ENCODE measurements at places on chromosomes 1 and 21.

DNA sequence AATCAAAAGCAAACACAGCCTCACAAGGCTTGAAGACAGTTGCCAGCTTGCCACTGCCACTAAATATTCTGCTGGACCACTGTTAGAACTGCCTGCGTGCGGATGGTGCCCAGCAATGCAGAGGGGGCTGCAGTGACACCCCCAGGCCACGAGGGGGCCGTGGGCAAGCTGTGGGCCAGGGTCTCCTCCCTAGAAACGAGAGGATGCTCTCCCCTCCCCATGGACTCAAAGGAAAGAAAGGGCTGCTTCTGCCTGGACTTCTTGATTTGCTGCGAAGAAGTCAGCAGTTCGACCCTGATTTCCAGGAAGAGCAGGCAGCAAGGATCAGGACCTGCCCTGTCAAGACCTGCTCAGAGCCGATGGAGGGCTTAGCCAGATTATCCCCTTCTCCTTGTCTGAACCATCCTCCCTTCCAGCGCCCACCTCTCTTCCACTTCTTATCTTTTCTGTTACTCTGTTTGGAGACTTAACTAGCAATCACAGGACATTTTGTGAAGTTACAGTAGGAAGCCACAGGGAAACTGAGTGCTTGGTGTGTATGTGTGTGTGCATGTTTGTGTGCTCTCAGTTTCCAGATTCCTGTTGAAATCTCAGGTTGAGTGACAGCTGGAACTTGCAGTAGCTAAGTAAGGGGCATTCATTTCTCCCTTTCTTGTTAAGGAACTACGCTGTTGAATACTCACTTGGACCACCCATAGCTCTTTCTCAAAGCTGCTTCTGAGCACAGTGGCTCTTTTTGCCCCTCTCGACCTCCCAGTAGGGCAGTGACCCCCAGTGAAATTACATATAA lies 2.7 kb downstream of the MAN1C1 start:
- DNase-seq: no peak

DNA sequence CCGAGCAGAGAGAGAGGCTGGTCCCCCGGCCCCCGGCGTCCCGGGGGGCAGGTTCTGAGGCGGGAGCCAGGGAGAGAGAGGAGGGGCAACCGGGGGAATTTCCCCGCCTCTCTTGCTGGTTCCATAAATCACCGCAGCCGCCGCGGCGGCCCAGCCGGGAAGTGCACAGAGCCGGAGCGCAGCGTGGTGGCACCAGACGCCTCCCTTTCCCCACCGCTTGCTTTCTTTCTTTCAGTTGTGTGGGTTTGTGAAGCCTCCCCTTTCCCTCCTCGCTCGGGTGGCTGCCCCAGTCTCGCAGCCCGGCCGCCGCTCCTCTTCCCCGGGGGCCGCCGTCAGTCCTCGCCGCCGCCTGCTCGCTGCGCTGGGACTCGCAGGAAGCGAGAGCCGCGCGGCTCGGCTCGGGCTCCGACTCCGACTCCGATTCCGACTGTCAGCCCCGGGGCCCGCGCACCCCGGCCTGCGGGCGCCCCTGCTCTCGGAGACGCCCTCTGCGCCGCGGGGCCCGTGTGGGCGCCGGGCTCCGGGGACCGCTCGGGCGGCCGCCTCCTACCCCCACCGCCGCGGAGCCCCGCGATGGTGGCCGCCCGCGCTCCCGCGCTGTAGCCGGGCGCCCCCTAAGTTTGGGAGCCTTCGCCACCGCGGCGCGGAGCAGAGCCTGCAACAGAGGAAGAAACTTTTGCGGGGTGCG lies at the start of gene CACHD1:
TSS of gene CACHD1 (plus strand) at position 153 of the 688 bp plus-strand sequence. CDS start 616 bp downstream, outside the sequence.
- DNase-seq: no peak

- no peak for DNase-seq
Observed at GRCh38 chr21:35563885-35564451, 496.4 kb downstream of the SETD4 start.

DNA sequence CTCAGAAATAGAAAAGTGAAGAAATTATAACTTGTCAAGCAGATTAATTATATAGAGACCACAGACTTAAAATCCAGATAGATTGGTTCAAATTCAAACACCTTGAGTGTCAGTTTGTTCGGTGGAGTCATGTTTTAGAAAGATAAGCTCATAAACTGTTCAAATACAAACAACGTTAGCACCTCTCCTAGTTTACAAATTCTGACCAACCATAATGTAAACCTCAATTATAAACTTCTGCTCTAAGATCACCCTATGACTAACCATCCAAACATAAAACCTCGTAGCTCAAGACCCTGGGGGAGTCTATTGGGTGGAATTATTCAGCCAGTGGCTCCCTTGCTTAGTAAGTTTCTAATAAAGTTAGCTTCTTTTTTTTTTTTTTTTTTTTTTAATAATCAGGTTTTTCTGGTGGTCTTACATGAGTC lies 12.4 kb downstream of the CBR1 start:
- no peak for DNase-seq

GRCh38 chr1:209895709-209896108 lies 42.3 kb upstream of the SYT14 start:
- no peak for DNase-seq

GRCh38 chr1:171581226-171581625 lies 40.8 kb upstream of the MYOCOS start:
- DNase-seq: no peak

GRCh38 chr1:22121421-22121911 lies 21.4 kb downstream of the WNT4 start:
- DNase-seq: peak; percentile 45

DNA sequence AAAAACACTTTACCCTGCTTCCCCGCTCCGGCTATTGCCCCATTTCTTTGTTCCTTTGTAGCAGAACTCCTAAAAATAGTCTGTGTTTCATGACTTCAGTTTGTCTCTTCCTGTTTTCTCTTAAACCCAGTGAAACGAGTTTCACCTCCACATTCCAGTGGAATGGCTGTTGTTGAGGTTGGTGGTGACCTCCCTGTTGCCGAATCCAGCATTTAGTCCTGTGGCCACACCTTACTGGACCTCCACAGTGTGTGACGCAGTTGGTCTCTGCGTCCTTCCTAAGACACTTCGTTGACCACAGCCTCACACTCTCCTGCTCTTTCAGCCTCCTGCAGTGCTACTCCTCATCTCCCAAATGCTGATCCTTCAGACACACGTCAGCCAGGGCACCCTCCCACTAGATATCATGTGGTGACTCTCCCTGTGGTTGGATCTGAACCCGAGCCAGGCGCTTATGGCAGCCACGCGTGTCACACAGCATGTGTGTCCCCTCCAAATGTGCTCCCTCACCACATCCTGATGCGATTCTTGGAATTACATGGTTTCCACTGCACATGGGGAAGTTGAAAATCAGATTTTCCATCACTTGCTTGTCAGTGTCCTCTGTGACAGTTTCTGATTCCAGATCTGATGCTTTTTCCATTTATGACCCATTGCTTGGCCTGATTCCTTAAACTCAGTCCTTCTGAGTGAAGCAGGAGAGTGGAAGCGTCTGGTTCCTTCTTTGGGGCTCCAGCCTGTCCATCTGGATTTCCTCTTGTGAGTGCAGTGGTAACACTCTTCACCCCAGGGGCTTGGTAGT lies 99.1 kb upstream of the ARTN start:
- DNase-seq: no peak

DNA sequence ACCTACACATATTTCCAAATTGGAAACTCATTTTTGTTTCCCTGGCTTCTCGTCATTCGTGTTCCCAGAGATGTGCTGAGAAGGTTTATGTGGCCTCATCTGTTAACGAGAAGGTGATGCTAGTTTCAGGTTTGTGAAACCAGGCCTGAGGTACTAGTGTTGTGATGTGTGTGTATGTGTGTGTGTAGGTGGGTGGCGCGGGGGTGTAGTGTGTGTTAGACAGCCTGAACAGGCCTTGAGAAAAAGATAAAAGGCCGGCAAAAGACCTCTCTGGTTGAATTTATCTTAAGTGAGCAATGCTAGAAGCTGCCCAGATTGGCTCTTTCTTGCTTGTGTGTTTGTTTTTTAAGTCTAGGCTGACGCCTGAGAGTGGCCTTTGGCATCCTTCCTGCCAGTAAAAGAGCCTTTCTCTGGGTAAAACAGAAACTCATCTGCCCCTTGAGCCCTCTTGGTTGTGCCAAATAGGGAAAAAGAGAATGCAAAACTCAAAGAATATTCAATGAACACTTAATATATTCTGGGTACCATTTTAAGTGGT lies 65.8 kb upstream of the HSD17B7 start:
- no peak for DNase-seq

GRCh38 chr1:107529511-107530149 lies 388.8 kb downstream of the NTNG1 start:
- DNase-seq: no peak

DNA sequence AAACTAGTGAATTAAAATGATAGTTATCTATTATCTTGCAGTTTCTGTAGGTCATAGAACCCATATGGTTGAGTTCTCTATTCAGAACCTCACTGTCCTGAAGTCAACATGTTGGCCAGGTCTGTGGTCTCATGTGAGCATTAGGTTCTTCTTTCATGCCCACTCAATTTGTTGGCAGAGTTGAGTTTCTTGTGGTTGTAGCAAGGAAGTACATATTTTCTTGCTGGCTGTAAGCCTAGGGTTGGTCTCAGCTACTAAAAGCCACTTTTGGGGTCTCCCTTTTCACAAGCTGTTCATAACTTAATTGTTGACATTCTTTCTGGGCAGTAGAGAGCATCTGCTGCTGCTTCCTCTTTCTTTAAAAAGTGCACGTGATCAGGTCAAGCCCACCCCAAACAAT lies 1165.1 kb upstream of the NCAM2 start:
- no peak for DNase-seq

GRCh38 chr1:26021647-26022403 lies at the start of gene EXTL1:
Gene EXTL1 (plus strand): TSS chr1:26021775. CDS start chr1:26022647, 872 bp downstream.
- no peak for DNase-seq

DNA sequence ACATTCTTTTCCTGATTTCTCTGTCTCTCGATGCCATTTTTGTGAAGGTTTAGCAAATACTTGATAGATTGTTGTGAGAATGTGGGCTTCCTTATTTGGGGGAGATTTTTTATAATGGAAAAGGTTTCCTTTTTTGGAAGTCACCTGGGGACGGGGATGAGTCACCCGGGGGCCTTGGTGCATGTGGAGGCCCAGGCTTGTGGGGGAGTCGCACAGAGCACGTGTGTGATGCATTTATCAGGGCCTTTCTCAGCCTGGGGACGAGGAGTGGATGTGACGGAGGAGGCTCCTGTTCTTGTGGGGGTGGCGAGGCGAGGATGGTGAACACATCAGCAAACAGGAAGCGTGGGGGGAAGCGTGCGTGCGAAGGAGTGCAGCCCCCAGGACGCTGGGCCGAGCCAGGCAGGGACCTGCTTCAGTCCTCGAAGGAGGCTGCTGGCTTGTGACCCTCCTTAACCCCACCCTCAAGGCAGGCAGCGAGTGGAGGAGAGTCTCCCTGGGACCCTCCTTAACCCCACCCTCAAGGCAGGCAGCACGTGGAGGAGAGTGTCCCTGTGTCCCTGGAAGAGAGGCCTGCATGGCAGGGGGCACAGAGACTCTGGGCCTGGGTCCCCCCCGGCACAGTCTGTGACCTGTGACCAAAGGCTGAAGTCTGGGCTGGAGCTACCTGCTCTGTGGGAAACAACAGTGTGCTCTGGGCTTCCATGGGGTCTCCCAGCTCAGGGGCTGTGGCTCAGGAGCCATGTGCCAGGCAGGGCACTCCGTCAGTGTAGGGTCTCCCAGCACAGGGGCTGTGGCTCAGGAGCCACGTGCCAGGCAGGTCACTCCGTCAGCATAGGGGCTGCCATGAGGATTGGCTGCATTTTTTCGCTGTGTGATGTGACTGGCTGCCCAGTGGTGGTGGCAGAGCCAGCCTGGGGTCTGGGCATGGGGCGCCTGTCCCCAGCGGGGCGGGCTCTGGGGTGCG lies 57.2 kb downstream of the AGPAT3 start:
- DNase-seq: no peak

DNA sequence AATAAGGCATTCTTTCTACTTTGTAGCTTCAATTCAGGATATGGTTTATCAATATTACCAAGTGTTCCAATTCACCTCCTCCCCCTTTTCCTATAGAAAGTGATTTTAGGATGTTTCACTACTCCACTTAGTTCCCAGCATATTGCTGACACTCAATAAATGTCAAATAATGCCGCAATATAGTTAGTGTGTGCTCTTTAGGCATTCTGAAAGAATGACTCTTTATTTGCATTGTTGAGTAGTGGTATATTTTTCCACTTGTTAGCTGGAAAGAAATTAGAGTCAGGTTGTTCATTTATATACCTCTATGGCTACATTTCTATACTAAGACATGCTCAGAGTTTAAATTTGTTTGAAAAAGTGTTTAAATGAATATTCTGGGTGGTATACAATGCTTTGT lies 154.6 kb upstream of the C1orf105 start:
- DNase-seq: no peak

DNA sequence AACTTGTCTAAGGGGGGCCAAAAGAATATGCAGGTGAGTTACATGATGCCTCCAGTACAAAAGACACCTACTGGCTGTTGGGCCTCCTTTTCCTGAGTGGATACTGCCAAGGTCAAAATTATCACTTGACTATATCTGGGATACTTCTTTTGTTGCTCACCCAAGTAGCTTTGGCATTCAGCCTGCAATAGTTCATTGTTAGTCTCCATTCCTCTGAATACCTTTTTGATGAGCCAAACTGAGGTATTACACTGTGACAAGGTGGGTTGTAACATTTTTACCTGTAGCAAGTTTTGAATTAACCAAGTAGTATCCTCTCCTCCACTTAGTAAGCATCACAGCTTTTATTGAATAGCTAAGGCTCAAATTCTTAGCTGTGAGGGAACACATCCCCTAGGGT lies 408.0 kb downstream of the LRRIQ3 start:
- DNase-seq: no peak

- no peak for DNase-seq
Observed at GRCh38 chr1:204287466-204287891, 72.2 kb downstream of the PLEKHA6 start.

- no peak for DNase-seq
Observed at GRCh38 chr1:117890452-117890851, 39.0 kb downstream of the GDAP2 start.

- no peak for DNase-seq
Observed at GRCh38 chr1:224300346-224300745, 29.6 kb downstream of the NVL start.

- DNase-seq: no peak
Observed at GRCh38 chr1:172298141-172298540, 122.3 kb upstream of the C1orf105 start.

DNA sequence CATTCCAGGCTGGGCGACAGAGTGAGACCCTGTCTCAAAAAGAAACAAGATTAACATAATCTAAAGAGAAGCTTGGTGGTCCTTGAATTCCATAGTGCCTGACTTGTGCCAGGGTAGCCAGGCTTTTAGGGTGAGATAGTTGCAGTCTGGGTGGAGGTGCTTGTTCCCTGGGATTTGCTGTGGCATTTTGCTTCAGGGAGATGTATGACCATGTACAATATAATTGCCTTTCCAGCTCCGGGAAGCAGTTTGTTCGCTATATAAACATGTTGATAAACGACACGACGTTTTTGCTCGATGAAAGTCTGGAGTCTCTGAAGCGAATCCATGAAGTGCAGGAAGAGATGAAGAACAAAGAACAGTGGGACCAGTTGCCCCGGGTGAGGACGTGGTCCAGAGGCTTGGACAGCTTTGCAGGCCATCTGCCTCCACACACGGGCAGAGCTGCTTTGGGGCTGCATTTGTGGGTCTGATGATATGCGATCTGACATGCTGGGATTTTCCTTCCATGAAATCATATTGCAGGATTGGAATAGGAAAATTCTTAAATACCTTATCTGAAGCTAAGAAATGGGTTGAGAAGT lies 49.4 kb upstream of the KIF1B start:
- no peak for DNase-seq

GRCh38 chr1:6126521-6127067 lies 53.5 kb downstream of the CHD5 start:
- DNase-seq: peak; percentile 63

All from RWPE2 (cell line).